ENCODE measurements at places on chromosomes 16 and 17.

GRCh38 chr17:1005361-1005946, 8.5 kb downstream of the TIMM22 start:
- DNase-seq: no peak

DNA sequence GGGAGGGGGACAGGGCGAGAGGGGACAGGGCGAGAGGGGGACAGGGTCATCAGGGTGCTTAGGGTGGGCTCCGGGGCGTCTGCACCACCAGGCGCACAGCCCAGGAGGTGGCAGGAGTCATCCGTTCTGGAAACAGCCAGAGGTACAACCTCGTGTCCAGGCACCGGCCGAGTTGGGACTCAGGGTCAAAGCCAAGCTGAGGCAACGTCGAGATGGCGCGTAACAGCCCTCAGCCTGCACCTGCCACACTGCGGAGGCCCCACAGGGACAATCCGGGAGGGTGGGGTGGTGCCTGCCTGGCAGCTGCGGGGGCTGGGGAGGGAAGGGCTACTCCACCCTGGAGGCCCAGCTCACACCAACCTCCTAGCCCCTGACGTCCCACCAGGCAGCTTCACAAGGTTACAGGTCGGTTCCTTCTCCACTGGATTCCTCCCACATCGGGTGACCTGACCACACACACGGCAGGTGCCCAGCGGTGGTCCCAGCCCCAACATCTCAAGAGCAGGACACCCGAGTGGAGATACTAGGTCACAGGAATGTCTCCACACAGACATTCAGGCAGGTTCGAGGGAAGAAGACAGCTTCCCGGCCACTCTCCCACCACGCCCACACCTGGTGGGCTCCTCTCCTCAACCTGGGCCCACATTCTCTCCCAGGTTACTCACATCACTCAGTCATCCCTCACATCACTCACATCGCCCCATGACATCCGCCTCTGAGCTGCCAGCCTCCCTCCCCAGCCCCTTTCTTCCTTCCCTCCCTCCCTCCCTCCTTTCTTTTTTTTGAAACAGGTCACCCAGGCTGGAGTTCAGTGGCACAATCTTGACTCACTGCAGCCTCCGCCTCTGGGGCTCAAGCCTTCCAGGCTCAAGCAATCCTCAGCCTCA, 47.3 kb downstream of the RPH3AL start:
- no peak for DNase-seq

GRCh38 chr16:54193665-54194333, 92.8 kb downstream of the IRX3 start:
- no peak for DNase-seq

DNA sequence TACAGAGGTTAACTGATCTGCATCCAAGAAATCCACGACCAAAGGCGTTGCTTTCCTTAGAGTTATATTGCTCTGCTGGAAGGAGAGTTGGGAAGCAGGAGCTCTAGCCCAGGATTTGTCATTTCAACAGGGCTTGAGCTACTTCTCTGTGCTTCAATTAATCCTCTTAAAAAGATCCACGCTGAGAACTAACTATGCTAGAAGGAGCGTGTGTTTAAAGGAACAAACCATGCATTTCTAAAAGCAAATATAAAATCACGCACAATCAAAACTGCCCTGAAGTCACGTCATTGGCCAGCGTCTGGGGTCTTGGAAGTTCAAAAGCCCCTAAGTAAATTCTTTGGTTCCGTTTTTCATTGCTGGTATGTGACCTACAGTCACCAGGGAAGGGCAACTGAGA, 1.1 kb downstream of the ARL6IP1 start:
- no peak for DNase-seq

DNA sequence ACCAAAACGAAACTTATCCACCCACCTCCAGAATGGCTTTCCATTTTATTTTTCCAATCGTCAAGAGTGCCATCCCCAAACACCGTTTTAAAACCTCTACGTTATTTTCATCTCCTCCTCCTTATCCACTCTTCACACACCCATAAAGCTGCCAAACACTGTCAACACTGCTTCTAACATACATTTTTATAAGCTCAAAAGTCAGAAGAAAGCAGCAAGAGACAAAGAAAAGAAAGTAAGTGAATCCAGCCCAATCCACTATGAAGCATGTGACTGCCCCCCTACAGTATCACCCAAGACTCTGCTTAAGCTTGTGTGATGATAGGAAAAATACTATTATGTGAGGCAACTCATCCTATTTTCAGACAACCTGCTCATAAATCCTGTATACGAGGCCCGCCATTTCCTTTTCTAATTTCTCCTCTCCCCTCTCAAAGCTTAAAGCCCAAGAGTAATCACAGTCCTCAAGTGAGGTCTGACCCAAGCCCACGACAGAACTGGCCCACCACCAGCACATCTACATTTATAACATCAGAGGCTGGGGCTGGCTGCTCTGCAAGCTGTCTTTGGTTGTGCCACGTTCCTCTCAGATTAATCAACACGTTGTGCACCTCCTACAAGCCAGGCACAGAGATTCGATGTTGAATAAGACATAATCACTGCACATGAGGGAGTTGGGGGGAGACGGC, 16.3 kb downstream of the USP31 start:
- DNase-seq: no peak

DNA sequence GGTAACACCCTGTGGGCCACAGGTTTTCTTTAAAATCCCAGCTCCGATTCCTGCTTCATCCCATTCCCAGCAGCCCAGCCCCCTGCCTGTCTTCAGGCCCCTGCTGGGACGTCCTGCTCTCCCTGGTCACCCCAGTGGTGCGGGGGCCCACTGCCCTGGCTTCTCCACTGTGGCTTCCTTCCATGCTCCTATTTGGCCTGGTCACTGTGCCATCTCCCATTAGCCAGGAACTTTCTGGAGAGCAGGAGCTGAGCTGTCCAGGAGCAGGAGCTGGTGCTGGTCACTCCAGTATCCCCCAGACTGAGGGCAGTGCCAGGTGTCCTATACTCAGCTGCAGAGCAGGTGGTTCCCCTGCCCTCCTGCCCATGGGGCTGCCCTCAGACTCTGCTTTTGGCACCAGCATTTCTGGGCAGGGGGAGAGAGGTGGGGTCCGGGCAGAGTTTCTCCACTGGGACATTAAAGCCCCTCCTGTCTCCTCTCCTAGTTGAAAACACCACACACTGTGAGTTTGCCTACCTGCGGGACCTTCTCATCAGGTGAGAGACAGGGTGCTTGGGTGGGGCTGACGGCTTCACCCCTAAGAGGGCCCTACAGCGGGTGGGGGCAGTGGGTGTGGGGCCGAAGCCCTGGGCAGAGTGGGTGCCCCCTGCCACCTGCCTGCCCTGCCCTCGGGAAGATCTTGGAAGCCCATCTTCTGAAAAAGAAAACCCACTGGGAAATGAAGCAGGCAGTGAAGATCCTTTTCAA, 356.2 kb downstream of the SEC14L1 start:
- DNase-seq: no peak

DNA sequence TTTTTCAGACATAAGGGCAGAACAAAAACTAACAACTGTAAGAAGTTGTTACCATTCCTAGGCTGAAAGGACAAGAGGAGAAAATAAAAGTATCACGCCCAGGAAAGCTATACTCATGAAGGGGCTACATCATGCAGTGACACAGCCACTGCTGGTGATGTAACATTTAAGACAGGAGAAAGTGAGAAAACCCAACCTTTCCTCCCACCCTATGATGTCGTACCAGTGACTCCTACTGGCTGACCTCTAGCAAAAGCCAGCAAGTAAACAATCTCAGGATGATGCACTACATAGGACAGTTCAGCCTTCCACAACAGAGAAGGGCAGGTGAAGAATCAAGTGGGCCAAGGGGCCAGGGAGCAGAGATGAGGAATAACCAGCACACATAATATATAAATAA, 14.0 kb upstream of the OR1E2 start:
- DNase-seq: no peak

All from CD8-positive, alpha-beta T cell (primary cell).